ENCODE measurements at places on chromosomes 2 and 18.

- no peak for DNase-seq
Observed at GRCh38 chr2:60366135-60366712, 187.2 kb downstream of the BCL11A start.

- DNase-seq, result no peak
Observed at GRCh38 chr2:16538707-16539106, 126.9 kb downstream of the CYRIA start.

DNA sequence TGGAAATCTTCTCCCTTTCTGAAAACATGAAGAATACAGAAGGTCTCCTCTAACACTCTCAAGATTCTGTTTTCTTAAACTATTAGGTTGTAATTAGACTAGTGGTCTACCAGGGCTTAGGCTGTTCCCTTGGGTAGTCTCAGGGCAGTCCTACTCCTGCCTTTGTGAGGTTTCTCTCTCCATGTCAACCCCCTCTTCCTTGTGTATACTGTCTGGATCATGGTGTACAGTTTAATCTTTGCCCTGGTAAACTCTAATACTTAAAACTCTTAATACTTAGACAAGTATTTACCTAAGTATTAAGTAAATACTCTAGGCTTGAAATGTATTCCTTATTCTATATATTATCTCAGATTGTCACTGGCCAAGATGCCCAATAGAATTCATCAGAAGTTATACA lies 480.3 kb upstream of the TNP1 start:
- no peak for DNase-seq

DNA sequence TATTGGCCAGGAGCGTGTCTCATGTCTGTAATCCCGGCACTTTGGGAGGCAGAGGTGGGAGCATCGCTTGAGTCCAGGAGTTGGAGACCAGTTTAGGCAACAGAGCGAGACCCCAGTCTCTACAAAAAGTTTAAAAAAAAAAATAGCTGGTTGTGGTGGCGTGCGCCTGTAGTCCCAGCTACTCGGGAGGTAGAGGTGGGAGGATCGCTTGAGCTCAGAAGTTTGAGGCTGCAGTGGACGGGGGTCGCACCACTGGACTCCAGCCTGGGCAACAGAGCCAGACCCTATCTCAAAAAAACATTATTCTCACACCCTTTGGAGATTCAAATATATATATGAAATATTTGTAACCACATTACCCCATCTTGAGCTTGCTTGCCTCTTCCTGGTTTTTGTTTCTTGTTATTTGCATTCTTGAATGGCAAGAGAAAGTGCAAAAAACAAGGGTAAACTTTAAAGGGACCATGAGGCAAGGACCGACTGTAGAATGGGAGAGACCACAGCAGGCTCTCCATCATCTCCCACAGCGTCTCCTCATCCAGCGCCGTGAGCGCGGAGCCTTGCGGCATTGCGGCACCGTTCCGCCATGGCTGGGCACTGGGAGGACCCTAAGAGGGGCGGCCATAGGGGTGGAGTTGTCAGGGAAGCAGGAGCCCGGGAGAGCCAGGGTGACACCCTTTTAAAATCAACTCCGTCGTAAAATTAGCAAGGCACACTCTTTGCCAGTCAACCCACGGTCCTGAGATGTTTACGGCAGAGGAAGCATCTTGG lies 1.4 kb downstream of the ELP2 start:
- no peak for DNase-seq

- no peak for DNase-seq
Observed at GRCh38 chr18:34844732-34845459, 134.8 kb downstream of the DTNA start.

GRCh38 chr2:238700117-238700457 lies 147.8 kb upstream of the TWIST2 start:
- no peak for DNase-seq

DNA sequence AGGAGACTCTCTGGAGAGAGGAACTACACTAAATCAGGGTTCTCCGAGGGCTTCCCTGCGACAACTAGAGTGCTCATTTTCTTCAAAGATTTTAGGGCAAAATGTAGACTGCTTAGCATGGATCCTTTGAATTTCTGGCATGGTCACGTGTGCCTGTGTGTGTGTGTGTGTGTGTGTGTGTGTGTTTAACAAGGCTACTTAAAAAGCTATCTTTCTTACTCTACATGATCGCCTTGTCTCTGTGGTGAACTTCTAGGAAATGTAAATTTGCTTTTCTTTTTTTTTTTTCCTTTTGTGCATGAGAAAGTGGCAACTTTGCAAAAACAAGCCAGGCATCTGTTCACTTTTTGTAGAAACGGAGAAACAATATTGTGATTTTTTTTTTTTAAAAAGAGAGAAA lies 43.9 kb downstream of the SOX11 start:
- no peak for DNase-seq

- no peak for DNase-seq
Observed at GRCh38 chr2:15893689-15894480, 46.5 kb upstream of the MYCN start.

- DNase-seq, result no peak
Observed at GRCh38 chr2:156649596-156649995, 213.4 kb downstream of the GPD2 start.

DNA sequence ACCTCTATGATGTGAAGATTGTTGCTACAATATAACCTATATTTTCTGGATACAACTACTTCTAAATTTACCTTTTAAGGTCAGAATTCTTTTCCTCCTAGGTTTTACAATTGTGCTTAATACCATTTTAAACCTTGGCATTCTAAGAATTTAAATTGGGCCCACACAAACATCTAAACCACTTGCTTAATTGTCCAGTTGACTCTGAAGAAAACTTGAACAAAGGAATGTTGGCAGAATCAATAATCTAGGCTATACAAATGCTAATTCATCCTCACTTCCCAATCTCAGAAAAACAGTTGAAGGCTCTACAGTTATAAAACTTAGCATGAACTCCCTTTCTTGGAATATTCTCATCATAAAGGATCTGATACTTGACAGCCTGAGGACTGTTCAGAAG lies 84.3 kb downstream of the RPRM start:
- DNase-seq, result no peak
